Fibroblast of pulmonary artery (primary cell): ENCODE measurements at places on chromosomes 1 and 21.

DNA sequence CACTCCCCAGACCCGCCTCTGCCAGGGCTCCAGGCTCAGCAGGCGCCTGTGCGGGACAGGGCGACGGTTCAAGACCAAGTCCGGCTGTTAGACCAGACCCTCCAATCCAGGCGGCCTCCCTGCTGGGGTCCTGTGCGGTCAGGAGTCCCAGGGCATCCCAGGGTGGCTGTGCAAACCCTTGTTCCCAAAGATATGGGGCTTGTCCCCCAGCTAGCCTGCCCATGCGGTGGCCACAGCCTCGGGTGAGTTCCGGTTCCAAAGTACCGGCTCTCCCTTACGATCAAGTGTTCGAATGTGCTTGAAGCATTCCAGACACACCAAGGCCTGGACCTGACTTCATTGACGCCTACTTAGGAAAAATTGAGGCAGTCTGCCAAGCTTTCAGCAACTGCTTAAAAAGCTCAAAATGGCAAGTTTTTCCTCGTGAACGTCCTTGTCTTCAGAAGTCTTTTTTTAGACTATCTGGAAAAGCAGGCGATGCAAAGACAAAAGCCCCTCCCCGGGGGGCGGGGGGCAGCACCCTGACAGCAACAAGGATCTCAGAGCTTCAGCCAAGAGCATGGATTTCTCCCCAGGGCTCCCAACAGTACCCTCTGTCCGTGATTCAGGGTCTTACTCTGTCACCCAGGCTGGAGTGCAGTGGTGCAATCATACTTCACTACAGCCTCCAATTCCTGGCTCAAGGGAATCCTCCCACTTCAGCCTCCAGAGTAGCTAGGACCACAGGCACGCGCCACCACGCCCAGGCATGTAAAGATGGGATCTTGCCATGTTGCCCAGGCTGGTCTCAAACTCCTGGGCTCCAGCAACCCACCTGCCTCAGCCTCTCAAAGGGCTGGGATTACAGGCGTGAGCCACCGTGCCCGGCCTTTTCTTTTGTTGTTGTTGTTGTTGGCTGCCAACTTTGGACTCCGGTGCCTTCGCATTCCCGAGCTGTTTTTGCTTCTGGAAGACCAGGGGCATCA lies 2.3 kb downstream of the FAAP20 start:
- DNase-seq, result peak; percentile 81

GRCh38 chr1:112429749-112430148 lies 33.7 kb downstream of the CTTNBP2NL start:
- DNase-seq, result no peak

DNA sequence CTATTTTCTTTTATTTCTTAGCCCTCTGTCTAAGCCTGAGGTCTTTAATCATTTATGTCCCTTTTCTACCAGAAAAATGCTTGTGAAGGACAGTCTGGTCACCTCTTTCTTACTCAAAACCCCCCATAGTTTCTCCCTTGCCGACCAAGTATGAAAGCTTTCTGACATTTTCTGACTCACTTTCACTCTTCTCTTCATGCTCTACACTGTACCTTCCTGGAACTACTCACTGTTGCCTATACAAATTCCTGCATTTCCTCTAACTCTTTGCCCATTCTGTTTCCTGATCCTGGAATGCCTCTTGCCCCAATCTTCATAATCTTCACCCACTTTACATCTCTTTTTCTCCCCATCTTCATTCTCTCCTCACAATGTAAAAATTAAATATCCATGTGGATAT lies 380.0 kb downstream of the HHIPL2 start:
- peak; percentile 4 for DNase-seq

DNA sequence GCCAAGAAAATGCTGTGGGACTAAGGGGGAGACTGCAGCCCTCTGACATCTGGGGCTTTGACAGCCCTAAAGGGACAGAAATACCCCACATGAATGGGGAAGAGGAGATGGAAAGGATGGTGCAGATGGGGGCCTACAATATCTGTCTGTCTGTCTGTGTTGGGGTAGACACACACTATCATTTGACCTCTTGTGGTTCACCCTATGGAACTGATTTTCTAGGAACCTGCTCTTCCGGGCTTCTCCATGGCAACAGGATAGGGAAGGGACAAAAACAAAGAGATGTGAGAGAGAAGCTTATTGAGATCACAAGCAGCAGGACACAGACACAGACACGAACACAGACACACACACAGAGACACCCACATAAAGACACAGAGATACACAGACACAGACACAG lies 17.1 kb downstream of the KIF21B start:
- no peak for DNase-seq

- peak; percentile 93 for DNase-seq
These were observed 86.2 kb downstream of the SIK1 start for GRCh38 chr21:43340491-43341377.

- DNase-seq, result peak; percentile 61
These were observed 920 bp downstream of the MTR start for GRCh38 chr1:236795757-236796667.

DNA sequence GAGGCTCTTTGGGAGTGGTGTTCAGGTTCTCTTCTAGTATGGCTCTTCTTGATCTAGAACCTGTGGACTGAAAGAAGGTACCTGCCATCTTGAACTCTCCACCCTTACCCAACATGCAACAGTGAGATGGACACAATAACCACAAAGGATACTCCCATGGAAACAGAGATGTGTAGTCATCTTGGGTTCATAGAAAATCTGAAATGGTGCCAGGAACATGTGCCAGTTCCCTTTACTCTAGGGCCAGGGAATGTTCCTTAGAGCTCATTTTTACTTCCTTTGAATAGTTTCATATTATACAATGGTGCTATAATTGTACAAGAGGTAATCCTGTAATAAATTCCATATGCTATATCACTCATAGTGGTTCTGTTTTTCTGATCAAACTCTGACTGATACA lies 13.2 kb upstream of the SCYL3 start:
- peak; percentile 83 for DNase-seq

- no peak for DNase-seq
These were observed 26.2 kb downstream of the MAGI3 start for GRCh38 chr1:113416496-113416895.

DNA sequence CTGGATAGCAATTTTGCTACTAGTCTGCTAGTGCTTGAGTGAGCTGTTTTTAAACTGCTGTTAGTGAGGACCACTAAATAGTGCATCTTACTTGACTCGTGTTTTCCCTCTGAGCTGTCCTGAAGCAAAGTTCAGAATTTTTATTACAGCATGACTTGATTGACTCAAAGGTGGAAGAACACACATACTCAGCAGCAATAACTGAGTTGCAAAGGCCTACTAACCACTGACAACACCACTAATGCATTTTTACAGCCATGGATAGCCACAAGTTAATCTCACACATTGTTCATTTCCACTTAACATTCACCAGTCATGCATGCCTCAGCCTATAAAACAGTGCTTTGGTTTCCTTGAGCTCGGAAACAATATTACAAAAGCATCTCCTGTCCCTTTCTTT lies 148.7 kb downstream of the RUNX1 start:
- DNase-seq, result no peak

DNA sequence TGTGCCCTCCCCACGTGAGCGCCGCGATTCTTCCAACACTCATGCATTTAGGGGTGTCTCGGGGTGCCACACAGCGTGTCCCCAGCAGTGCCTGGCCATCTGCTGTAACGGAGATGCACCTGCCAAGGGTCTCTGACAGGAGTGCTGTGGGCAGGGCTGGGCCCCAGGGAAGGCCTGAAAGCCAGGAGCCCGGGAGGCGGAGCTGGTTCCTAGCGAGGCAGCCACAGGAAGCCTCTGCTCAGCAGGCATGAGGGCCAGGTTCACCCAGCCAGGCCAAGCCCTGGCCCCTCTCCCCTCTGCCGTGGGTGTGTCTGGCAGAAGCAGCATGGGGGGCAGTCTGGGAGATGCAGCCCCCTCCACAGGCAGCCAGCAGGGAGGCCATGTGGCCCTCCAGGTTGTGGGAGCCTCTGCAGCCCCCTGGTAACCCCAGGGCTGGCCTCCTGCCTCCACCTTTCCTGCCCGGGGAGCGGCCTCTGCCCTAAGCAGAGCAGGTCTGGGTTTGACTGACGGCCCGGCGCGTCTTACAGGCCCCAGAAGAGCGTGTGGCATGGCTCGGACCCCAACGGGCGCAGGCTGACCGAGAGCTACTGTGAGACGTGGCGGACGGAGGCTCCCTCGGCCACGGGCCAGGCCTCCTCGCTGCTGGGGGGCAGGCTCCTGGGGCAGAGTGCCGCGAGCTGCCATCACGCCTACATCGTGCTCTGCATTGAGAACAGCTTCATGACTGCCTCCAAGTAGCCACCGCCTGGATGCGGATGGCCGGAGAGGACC lies 30.4 kb downstream of the SLC19A1 start:
- no peak for DNase-seq

DNA sequence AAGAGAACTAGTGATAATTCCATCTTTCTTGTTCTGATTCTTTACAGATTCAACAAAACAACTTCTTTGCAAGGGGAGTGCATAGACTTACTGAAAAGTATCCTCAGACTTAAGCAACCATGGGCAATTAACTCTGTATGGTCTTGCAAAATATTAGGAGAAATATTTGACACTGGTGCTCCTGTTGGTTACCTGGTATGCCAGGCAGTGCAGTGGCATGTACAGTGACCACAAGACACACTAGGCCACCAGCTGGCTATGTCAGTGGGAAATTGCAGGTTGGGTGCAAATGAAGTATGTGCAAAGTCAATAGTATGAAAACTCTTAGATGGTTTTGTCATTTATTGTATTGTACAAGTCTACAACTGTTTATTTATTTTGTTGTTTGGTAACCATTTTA lies 34.5 kb downstream of the EPS15 start:
- no peak for DNase-seq

GRCh38 chr1:222454782-222455181 lies 93.1 kb downstream of the HHIPL2 start:
- DNase-seq, result no peak

- peak; percentile 89 for DNase-seq
These were observed 8.7 kb upstream of the GPR161 start for GRCh38 chr1:168145184-168146159.

DNA sequence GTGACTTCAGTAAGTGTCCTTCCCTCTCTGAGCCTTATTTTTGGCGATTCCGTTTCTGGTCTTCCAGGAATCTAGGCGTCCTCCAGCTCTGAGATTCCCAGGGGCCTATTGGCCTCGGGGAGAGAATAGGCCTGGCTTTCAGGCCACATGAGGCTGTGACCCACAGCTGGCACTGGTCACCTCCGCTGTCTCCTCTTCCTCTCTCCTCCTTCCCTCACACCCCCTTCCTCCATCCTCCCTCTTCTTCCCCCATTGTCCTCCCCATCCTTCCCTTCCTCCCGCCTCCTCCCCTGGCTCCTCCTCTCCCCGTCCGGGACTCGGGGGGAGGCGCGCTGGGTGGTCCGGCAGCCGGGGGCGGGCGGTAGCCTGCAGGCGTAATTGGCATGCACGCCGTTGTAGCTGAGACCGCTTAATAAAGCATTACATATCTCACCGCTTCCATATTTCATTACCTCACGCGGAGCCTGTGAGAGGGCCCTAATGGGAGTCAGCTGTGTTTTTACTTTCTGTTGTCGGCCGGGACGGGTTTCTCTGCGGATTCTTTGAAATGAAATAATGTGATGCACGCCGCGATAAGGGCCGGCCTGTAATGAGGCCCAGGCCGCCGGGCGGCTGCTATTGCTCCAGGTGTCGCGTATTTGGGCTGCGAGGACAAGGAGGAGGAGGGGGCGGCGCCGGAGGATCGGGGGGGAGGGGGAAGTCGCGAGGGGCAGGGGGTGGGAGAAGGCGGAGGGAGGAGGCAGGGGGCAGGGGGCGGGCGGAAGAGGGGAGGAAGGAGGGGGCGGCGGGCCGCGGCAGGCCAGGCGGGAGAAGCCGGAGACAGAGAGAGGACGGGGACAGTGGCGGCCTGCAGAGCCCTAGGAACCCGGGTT lies 95.3 kb downstream of the FOXD2 start:
- DNase-seq, result peak; percentile 51

GRCh38 chr1:220922951-220923350 lies 43.7 kb downstream of the HLX start:
- DNase-seq, result no peak

DNA sequence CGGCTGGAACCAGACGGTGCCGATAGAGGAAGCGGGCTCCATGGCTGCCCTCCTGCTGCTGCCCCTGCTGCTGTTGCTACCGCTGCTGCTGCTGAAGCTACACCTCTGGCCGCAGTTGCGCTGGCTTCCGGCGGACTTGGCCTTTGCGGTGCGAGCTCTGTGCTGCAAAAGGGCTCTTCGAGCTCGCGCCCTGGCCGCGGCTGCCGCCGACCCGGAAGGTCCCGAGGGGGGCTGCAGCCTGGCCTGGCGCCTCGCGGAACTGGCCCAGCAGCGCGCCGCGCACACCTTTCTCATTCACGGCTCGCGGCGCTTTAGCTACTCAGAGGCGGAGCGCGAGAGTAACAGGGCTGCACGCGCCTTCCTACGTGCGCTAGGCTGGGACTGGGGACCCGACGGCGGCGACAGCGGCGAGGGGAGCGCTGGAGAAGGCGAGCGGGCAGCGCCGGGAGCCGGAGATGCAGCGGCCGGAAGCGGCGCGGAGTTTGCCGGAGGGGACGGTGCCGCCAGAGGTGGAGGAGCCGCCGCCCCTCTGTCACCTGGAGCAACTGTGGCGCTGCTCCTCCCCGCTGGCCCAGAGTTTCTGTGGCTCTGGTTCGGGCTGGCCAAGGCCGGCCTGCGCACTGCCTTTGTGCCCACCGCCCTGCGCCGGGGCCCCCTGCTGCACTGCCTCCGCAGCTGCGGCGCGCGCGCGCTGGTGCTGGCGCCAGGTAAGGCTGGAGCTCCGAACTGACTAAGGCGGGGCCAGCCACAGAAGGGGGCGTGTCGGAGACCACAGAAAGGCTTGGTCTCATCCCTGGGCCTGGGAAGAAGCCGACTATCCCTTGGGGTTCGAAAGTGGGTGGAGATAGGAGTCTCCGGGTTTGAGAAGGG lies 486 bp downstream of the SLC27A3 start:
- peak; percentile 58 for DNase-seq

DNA sequence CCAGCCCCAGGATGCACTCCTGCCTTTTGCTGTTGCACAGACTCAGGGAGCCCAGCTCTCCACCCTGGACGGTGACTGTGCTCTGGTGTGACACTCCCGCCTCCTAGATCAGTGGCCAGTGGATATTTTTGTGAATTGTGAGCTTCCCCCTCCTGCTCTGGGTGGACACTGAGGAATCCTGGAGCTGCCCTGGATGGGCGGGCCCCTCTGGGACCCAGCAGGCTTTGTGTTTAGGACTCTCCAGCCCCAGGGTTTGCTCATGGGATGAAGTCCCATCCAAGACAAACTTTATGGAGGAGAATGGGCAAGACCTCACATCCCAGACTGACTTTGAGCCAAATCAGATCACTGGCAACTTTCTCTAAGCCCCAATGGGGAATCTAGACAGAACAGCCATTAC lies 16.1 kb downstream of the SLC6A9 start:
- DNase-seq, result no peak

DNA sequence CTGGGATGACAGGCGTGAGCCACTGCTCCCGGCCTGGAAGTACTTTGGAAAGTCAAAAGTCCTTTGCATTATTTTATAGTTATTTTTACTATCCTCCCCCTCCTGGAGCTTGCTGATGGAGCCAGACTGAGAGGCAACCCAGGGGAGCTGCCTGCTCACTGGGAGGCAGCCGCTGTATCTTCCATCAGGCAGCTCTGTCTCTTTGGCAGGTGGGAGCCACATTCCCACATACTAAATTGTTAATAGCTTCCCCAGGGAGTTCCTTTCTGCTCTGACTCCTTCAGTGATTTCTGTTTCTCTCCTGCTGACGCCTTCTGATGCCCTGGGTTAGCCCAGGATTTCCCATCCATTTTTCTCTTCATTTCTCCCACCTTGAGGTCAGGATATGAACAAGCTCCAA lies 4.9 kb upstream of the OPRD1 start:
- DNase-seq, result no peak
